Activated naive CD4-positive, alpha-beta T cell (primary cell): ENCODE measurements at places on chromosomes 6 and 20.

DNA sequence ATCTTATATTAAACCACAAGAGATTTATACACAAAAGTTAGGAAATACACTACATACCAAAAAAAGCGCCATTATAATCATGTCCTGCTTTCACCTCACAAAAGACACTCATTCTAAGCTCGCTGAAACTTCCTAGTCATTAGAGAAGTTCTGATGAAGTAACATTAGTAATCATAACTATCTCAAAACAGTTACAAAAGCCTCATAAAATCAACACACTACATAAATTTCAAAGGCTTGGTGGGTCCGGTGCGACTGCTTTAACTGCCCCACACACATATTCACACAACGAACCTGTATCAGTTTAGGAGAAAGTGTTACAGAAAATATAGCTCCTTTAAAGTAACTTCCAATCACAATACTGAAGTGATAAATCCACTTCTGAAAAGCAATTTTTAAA, 1.9 kb downstream of the PHIP start:
- DNase-seq = no peak

- DNase-seq = no peak
These were observed 447.7 kb upstream of the CDH4 start for GRCh38 chr20:60804240-60804917.

DNA sequence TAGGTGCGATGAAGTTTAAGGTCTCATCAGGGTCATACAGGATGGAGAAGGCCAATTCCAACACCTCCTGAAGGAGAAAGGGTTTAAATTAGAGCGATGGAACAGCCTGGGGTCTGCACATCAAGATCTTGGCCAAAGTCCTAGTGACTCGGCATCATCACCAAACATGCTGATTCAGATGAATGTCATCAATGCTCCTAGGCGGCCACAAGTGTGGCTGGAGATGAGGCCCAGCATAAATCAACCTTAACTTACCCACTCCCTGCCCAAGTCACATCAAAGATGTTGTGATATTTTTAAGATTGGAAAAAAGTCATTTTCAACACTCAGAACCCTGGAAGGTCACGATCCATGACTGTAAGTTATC, 37.5 kb downstream of the ELMO2 start:
- DNase-seq = no peak

GRCh38 chr6:53361549-53362031, 12.8 kb upstream of the ELOVL5 start:
- DNase-seq = no peak

GRCh38 chr6:104579310-104579863, 280.3 kb downstream of the HACE1 start:
- DNase-seq = no peak

DNA sequence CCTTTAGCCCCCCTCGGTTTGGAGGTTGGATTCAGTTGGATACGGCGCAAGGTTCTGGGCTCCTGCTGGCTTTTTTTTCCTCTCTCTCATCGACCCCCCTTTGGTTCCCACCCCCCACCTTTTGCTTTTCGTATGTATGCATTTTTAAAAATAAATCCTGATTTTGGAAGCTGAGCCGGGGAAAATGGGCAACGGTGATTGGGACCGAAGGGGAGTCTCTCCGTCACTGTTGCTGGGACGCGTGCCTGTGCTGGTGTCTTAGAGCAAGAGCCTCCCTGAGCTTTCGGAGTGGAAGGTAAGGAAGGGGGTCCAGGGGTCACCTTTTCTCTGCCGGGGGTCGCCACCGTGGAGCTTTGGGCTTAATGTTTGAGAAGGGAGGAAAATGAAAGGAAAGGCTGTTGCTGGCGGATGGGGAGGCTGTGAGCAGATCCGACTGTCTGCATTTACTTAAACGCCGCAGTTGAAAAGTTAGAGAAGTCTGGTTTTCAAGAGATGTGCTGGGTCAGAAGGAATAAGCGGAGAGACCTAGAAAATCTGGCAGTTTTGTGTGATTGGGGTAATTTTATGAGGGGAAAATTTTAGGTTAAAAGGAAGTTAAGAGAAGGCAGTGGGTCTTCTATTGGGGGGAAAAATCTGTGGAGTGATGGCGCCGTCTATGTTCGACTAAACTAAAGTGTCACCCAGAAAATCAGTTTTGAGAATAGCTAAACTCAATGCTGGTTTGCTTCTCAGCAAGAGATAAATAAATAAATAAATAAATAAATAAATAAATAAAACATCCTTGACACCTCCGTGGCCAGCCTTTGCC, 828 bp downstream of the ADGRB3 start:
- DNase-seq = no peak

DNA sequence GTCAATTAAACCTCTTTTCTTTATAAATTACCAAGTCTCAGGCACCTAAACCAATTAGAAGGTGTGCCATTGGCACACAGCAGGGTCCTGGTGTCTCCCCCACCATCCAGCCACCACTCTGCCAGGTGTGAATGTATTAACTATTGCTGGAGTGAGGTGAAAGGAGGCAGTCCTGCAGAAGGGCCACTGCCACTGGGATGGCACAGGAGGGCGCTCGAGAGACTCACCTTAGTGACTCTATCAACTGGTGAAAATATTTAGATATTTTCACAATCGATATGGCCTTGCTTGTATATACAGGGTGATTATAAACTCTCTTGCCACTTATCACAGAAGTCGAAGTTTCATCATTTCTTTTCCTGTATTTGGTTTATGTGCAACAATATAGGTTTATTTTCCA, 145.6 kb upstream of the ESR1 start:
- DNase-seq = no peak

- DNase-seq = no peak
These were observed 161.9 kb downstream of the TAF4 start for GRCh38 chr20:61903575-61904340.

DNA sequence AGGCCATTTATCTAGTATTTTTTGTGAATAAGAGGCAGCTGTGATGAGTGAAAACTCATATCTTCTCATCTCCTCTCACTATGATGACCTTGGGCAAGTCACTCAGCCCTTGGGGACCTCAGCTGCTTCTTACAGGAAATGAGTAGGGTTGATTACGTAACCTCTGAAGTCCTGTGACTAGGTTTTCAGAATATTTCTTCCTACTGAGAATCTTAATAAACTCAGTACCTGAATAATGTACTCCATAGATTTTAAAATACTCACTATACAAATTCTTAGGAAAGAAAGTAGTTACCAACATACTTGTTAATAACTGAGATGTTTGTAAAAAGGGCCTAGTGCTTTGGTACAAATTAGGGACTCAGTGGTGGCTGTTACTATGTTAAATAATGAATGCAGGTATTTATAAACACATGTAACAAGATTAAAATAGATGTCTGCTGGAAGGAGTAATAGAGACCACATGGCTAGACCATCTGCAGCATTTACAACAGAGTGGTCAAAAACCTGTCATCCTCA, 60.9 kb downstream of the RPRD1B start:
- DNase-seq = no peak

DNA sequence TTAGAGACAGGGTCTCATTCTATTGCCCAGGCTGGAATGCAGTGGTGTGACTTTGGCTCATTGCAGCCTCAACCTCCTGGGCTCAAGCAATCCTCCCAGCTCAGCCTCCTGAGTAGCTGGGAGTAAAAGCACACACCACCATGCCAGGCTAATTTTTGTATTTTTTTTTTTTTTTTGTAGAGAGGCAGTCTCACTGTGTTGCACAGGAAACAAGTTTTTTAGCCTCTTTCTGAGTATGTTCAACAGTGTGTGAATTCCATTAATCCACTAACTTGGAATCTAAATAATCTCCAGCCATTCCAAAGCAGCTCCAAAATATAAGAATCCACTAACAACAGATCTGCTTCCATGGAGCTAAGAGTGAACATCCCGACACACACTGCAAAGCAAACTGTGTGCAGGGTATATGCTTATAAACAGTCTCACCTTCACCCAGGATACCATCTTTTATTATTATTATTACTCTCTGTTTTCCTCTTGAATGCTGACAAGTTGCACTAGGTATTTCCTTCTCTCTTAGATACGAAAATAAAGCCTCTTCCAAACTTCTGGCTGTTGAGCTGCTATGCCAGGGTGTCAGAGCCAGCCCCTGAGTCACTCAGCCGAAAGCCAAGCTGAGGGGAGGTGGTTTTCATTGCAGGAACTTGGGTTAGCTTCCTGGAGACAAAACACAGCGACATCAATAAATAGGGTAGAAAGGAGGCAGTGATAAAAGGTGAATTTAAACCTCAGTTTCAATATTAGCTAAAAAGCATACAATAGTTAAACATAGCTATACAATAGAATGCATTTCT, 264.9 kb downstream of the HIVEP2 start:
- no peak for DNase-seq

DNA sequence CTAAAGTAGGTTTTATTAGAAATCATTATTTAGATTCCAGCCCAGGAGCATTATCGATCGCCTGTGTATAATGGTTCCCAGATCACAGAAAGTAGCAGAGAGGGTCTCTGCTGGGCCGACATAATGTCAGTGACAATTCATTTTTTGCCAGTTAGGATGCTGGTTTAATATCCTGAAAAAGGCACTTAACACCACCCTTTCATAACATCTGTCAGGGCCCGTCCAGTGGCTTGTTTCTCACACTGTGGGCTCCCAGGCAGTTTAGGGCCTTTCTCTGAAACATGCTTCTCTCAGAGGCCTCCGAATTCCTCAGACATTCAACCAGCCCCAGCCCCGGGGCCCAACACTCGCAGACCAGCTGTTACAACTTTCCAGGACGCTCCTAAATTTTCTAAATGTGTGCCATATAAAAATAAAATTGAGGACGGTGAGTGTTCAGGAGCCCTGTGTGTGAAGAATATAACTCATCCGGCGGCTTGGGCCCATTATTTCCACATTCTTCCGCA, 108.6 kb upstream of the EYA4 start:
- DNase-seq = no peak

- no peak for DNase-seq
These were observed 211.8 kb downstream of the PLCB4 start for GRCh38 chr20:9280666-9281065.

- DNase-seq = no peak
These were observed 153.0 kb downstream of the CFAP61 start for GRCh38 chr20:20205141-20205861.

DNA sequence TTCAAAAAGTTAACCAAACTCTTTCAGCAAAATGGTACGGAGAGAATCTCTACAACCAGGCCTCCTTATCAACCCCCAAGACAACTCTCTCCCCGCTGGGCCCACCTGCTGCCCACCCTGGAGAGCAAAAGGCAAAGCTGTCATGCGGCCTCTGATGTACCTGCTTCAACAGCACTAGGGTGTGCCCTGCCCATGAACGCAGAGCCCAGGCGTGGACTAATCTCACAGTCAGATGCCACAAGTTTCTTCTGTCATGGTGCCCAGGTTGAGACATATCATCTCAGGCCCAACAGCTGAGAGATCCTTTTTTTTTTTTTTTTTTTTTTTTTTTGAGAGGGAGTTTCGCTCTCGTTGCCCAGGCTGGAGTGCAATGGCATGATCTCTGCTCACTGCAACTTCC, 26.3 kb downstream of the SLC2A4RG start:
- DNase-seq = no peak

DNA sequence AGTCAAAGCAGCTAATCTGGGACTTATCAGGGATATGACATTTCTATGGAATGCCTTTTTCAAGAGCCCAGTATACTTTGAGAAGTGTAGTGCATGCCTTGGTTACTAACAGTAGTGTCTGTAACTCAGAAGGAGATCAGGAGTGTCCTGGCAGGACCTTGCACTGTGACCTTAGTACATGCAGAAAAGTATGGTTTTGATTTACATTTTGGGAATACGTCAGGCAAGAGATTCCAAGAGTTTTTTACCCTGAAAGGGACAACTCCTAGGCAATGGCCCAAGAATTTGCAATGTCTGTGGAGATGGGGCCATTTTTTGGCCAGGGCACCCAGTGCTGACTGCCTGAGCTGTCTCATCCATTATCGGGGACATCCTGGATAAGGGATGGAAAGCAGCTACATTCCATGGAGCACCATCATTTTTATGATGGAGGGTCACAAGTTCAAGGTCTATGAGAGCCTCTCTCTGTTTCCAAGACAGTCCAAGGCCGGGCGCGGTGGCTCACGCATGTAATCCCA, 80.2 kb downstream of the FAM50B start:
- DNase-seq = no peak

DNA sequence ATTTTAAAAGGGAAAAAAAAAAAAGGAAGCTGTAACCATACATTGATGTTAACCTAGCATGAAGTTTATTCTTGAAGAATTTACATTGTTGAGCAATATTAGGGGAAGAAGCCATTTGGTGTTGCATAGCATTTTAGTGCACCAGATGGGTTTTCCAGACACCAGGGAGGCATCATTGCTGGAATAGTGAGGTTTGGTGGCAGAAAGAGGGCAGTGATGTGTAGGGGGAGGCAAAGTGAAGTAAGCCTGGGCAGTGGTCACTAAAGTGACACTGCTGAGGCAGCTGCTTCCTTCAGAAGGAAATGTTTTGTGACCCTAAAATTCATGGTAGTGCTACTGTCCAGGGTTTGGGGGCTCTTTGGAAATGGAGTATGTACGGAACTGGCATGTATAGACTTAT, 2.6 kb downstream of the TOMM6 start:
- no peak for DNase-seq

GRCh38 chr6:18488526-18489270, 101.5 kb downstream of the RNF144B start:
- DNase-seq = no peak

- DNase-seq = no peak
These were observed 90.3 kb downstream of the RNF144B start for GRCh38 chr6:18477301-18477941.

- DNase-seq = no peak
These were observed 249.7 kb downstream of the GMPR start for GRCh38 chr6:16487996-16488674.

DNA sequence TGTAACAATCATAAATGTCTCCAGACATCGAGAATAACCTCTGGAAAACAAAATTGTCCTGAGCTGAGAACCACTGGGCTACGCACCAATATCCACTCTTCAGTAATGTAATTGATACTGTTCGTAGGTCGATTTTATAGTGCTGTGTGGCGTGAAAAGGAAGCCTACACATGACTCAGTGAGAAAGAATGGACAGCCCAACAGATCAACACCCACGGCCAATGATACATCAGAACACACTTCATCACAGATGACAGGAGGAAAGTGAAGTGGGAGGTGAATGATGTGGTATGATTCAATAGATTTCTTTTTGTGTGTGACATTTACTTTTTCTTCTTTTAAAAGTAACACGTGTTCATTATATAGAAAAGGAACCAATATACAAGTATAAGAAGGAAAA, 93.5 kb downstream of the RPS12 start:
- no peak for DNase-seq

- no peak for DNase-seq
These were observed 343.5 kb downstream of the RFPL4B start for GRCh38 chr6:112690497-112691202.

- no peak for DNase-seq
These were observed 105.1 kb downstream of the MKKS start for GRCh38 chr20:10328897-10329255.

DNA sequence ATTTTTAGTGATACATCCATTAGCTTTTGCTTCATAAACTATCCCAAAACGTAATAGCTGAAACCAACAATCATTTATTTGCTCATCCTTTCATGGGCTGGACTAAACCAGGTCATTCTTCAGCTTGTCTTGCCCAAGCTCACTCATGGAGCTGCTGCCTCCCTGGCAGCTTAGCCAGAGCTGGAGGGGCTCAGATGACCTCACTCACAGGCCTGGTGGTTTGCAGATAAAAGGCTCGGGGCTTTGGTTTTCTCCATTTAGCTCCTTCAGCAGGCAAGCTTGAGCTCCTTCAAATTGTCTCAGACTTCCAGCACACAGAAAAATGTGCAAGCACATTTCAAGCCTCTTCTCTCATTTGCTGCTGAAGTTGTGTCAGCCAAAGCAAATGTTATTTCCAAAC, 139.1 kb downstream of the BTBD3 start:
- DNase-seq = no peak

GRCh38 chr20:8244637-8245036, 112.6 kb downstream of the PLCB1 start:
- DNase-seq = no peak

GRCh38 chr20:5192570-5193431, 66.0 kb downstream of the CDS2 start:
- no peak for DNase-seq
